NCI-H146 (cell line): ENCODE measurements at places on chromosomes 5 and 9.
A peak's percentile ranks its signal among the peaks of the same experiment; 100 is the strongest.

GRCh38 chr5:125595095-125595494 is 828.1 kb upstream of the GRAMD2B start:
- DNase-seq: no peak

GRCh38 chr5:169988206-169988605 is 7.9 kb upstream of the INSYN2B start:
- no peak for DNase-seq

- no peak for DNase-seq
Observed at GRCh38 chr5:40406741-40407211, 272.9 kb upstream of the PTGER4 start.

DNA sequence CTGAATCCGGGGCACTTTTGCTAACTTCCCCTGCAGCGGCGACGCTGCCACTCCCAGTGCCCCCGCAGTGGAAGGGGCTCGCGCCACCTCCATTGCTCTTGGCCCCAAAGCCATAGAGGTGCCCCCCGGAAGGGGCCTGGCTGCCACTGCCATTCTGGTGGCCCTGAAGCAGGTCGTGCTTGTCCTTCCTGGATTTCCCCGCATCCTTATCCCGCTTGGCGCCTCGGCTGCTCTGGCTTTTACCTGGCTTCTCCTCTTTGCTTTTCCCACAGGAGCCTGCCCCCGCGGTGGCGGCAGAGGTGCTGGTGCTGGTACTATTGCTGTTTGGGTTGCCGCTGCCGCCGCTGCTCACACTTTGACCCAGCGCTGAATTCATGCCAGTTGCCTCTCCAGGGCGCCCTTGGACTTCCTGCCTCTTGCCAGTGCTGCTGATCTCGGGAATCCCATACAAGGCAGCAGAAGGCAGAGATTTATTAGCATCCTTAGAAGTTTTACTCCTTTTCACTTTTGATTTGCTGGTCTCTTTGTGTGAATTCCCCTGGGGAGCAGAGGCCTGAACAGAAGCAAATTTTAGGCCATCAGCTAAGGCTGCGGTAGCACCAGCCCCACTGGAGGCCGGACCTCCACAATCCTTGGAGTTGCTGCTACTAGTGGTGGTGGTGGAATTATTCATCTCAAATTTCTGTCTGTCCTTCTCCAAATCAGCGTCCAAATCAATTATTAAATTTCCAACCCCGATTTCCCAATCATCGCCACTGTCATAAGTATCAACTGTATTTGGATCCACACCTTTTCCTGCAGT is 2.1 kb downstream of the ZNF608 start:
- peak; percentile 56 for DNase-seq

GRCh38 chr5:63240063-63240755 is 661.6 kb downstream of the LRRC70 start:
- no peak for DNase-seq

DNA sequence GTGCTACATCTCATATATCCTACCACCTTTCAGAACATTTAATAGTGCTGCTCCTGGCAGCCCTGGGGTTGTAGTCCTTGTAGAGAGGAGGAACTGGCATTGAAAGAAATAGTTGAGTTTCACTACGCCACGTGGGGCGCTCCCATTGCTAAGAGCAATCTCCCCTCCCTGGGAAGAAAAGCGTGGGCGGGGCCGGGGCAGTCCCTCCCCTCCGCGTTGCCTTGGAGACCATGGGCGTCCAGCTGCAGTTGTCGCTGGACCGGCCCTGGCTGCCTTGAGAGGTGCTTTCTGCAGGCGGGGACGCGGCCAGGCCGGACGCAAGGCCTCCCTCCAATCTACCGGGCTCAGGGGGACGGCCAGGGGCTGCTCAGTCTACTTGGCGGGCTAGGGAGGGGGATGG is 368 bp upstream of the CCDC180 start:
- DNase-seq: no peak

DNA sequence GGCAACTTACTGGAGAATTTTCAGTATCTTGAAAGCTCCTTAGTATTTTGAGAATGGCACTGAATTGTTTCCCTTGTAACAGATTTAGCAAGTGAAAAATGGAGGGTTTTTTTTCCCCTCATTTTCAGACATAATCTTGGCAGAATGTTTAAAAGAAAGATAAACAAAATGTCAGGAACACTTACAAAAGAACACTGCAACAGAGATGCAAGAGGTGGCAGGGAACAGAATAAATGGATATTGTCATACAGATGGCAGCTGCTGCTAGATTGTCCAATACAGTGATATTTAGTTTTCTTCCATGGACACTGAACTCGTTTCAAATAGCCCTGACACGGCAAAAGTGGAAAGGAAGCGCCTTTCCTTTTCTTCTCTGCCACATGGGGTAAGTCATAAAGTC is 76.9 kb upstream of the ZNF608 start:
- DNase-seq: no peak

GRCh38 chr5:166262395-166262794 is 2029.0 kb upstream of the WWC1 start:
- no peak for DNase-seq
